ENCODE measurements at places on chromosomes 2 and 18. TPM values are rescaled to one million over a fixed set of nuclear protein-coding genes. Genes with fewer than 3 reads are reported as not detected.

DNA sequence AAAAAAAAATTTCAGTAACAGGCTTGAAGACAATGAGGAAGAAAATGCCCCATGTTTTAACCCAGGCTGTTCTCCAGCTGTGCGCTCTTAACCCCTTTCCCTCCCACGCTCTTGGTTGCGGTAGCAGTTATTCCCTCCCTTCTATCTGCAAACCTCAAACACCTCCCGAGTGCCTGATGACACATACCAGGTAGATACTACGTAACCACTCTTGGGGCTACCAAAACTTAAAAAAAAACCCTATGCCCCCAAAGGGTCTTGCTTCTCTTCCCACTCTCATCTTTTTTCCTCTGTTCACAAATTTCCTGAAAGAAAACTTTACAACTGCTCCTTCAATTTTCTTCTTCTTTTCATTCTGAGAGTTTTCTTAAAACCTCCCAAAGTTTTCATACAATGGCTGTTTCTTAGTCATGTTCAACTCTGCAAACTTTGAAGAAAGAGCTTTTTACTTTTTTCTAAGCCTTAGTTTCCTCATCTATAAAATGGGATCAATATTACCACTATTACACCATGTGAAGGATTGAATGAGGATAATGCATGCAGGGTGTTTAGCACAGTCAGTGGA, 4.9 kb upstream of the DRC1 start:
- no peak for DNase-seq

GRCh38 chr2:101882769-101883307, 108.9 kb upstream of the IL1R2 start:
- no peak for DNase-seq

- no peak for DNase-seq
Measured at GRCh38 chr2:219871351-219871750, 243.9 kb downstream of the SLC4A3 start.

DNA sequence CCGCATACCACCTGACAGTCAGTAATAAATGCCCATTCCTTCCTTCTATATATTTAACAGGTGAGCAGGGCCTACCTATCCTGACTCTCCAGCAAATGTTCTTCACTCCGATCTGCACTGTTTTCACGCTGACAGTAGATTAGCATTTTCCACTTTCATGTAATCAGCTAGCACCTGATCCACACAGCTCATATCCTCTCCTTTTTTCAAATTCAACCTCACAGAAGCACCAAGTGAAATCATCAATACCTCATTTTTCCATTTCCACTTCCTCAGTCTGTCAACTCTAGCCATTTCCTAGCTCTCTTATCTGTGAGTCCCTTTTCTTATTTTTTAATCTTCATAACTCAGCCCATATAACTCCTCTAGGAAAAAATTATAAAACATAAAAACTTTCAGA, 402.8 kb downstream of the ZEB2 start:
- no peak for DNase-seq

DNA sequence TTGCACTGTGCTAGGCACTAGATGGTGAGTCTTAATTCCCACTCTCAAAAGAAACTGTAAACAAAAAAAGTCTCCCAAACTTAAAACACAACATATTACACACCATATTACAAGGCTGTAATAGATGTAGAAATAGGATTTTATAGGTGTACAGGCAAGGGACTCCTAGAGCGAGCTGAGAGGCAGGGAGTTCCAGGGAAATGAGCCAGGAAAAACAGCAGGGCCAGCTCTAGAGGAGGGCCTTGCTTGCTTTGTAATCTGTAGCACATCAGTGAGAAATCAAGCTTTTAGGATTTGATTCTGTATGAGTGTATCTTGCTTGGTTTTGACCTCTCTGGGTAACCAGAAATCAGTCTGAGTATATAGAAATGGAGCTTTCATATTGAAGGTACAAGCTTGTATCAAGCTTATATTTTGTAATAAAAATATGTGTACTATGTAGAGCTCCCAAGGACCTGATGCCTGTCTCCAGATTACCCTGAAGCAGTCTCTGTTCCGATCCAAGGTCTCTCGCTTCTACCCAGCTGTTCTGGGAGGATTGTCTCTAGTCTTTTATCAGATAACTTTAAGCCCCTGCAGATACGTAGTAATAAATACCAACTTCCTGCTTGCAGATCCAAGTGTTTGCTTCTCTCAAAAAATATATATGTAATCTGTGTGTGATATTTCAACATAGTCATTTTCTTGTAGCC, 73.0 kb downstream of the MYO1B start:
- DNase-seq: no peak

DNA sequence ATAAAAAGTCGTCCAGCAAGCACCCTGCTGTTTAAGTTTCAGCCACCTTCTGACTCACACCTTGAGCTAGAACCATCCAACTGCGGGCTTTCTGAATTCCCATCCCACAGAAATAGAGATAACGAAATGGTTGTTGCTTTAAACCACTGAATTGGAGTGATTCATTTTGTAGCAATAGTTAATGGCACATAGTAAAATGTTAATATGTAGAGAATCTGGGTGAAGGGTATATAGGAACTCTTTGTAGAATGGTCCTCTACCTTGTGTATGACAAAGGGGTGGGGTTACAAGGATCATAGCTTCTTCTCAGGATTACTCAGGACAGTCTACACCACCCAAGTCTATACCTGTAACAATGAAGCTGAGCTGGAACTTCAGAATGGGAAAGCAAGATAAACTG, 2.4 kb upstream of the MAPRE3 start:
- DNase-seq: no peak

DNA sequence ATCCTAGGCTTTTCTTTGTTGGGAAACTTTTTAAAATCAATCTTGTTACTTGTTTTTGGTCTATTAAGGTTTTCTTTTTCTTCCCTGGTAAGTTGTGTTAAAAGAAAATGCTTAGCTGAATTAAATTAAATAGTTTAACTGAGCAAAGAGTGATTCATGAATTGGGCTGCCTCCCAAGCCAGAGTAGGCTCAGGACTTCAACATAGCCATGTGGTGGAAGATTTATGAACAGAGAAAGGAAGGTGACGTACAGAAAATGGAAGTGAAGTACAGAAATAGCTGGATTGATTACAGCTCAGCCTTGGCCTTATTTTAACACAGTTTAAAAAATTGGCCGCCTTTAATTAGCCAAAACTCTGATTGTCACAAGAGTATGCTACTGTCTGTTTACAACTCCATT, 27.9 kb upstream of the GALNT5 start:
- no peak for DNase-seq

DNA sequence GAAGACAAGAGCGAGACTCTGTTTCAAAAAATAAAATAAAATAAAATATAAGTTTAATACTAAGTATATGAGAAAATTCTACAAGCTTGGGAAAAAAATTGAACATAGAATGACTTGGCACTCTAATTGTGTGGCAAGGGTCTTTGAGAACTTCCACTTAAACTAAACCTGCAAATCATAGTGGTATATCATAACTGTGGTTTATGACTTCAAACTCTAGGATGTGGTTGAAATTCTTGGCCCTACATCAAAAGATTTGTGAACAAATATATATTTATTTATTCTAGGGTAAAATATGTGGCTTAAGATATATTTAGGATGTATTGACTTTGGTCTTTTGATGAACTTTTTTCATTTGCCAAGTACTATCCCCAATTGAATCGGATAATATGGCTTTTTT, 3.1 kb upstream of the FAM171B start:
- no peak for DNase-seq

DNA sequence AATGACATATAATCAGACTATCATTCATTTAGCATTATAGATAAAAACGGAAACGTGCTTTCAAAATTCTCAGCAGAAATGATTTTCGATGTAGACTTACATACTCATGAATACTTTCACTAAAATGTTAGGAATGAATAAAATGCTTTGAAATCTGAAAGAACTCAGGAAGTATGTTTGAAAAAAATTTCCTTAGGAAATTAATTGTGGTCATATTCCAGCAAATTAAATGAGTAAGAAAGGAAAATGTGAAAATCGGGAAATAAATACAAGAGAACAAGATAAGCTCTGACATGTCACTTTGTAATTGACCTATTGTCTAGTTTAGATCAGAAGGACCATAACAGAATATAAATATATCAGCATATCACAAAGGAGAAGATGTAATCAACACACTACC, 981.0 kb upstream of the CDH2 start:
- no peak for DNase-seq

DNA sequence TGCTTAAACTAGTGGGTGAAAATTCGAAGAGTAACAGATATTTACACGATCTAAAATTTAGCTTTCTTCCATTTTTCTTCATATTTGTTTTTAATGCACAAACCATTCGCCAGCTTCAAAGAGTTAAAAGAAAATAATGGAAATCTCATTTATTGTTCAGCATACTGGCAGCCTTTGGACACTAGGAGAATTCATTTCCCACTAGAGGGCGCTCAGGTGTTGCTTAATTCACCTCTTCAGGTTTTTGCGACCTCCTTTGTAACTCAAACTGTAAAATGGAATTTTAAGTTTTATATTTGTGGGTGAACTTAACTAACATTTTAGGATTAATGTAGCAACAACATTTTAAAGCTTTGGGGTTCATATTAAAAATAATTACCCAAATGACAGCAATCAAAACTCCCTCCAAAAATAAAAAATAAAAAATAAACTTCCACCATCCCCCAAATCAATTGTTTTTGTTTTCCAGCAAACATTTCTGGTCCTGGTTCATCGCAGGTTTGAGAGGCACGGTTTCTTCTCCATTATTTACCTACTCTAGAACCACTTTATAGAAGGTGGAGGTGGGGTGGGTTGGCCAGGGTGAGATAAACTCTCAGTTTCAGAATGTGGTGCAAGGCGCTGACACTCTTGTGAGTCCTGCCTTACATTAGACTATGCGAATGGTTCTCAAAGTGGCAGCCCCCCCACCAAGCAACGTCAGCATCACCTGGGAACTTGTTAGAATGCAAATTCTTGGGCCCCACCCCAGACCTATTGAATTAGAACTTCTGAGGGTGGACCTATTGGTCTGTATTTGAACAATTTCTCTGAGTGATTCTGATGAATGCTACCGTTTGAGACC, 24.7 kb upstream of the PNPT1 start:
- DNase-seq: no peak

DNA sequence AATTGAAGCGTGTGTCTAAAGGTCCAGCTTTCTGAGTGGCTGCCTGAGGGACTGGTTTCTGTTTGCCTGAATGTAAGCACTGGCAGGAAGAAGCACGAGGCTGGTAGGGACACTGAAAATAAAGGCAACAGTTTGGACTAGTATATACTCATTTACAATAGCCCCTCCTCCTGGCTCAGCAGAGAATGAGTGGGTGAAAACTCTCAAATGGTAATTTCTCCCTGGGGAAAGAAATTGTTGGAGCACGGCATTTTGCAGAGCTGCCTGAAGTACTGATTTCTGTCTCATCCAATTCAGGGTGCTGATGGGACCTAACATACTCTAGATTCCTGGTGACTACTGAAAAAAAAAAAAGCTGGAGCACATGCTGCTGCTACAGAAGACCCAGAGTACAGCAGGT, 17.3 kb upstream of the SPP2 start:
- no peak for DNase-seq

GRCh38 chr2:233758849-233759248, 1.2 kb upstream of the UGT1A1 start:
- DNase-seq: no peak

DNA sequence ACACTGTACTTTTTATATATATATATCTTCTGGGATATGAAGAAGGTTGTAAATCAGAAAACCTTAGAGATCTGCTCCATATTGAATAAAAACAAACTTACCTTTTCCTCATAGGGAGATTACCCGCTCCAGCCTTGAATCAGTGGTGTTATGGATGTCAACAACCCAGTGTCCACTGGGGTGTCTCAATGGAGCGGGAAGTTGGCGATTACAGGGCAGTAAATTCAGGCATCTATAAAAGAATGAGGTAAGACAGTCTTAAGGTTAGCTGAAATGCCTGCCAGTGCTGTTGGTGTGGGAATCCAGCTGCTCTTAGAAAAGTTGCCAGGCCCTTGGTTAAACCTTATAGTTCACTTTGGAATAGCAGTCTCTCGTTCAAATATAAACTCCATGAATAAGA, 102.3 kb downstream of the R3HDM1 start:
- no peak for DNase-seq

GRCh38 chr2:82508702-82509101, 1950.4 kb downstream of the SUCLG1 start:
- DNase-seq: no peak

DNA sequence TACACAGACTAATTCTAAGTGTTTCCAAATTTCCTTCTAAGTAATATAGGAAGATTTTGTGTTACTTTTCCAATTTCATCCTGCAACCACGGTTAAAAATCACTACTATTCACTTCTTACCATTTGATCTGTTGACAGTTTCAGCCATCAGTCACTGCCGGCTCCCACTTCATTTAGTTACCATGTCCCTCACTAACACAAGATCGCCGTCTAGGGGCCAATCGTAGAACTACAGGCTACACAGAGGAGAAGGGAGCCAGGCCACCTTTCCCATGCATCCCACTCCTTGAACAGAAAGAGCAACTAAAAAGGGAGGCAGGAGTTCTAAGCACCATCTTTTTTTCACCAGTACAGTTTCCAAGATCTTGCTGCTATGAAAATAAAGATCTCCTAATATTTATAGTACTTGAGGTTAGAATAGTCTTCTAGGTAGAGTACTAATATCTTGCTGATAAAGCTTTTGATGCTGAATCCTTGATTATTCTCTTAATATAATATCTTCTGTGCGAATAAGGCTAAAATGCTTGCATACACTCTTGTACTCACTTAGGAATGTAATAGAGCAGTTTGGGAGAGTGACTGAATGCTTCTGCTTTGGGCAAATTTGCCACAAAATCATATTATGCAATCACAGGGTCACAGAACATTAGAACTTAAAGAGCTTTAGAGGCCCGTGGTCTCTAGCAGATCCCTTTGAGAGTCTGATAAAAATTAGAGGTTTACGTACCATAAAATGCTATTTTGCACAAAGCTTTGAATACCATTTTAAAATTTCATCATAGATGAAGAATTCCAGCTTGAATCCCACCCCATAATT, 39.5 kb upstream of the CYP1B1 start:
- no peak for DNase-seq

DNA sequence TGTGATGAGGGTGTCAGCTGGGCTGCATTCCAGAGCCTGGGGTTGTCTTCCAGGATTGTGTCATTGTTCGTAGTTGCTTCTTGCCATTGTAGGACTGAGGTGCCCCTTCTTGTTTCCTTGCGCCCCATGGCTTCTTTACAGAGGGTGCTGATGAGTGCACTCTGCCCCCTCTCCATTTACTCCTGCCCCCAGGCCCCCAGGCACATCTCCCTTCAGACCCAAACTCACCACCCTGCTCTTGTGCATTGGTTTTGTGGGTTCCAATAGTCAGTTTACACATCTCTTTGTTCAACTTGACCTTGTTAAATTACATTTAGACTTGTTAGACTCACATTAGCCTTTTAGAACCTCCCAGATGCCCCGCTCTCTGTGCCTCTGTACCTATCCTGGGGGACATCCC, 33.1 kb downstream of the HJURP start:
- DNase-seq: no peak

Gene MOGAT1
- not detected for total RNA-seq

Gene TEX44
- not detected for total RNA-seq

Gene KCNG2
- total RNA-seq: not detected

Gene EHBP1
- total RNA-seq: 39.7 TPM

Gene NOSTRIN
- total RNA-seq: not detected

Gene IL36RN
- total RNA-seq: not detected
